ENCODE measurements at places on chromosomes 16 and 17. TPM values are rescaled to one million over a fixed set of nuclear protein-coding genes. Genes with fewer than 3 reads are reported as not detected.
A peak's percentile ranks its signal among the peaks of the same experiment; 100 is the strongest.

The MEFV gene
- under 0.01 TPM for total RNA-seq

The SPIRE2 gene
- 3.5 TPM for total RNA-seq

The KRTAP2-2 gene
- total RNA-seq = not detected

The MMP28 gene
- total RNA-seq = under 0.01 TPM

The UNK gene
- total RNA-seq = 23.5 TPM

The ZNF624 gene
- total RNA-seq = 5.5 TPM

- no peak for DNase-seq
Observed at GRCh38 chr17:4077581-4077980, 65.2 kb downstream of the ZZEF1 start.

DNA sequence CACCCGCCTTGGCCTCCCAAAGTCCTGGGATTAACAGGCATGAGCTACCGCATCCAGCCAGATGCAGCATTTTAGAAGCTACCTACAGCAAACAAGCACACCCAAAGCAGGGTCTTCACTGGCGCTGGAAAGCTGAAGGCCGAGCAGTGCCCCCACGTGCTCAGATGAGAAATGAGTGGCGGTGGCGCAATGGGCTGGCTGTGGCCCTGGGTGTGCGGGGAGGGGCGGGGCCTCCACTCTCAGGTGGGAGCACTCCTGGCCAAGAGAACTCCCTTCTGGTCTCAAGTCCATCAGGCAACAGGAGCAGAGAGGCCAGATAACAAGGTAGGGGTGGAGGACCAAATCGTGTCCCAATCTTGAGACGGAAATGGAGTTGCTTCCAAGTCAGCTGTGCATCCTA is 12.1 kb downstream of the TMEM11 start:
- no peak for DNase-seq

GRCh38 chr17:39235555-39236449 is 10.1 kb upstream of the STAC2 start:
- peak; percentile 58 for DNase-seq

GRCh38 chr17:21292867-21293830 is 8.6 kb downstream of the MAP2K3 start:
- DNase-seq = no peak

GRCh38 chr17:27353033-27353460 is 59.1 kb downstream of the WSB1 start:
- no peak for DNase-seq

DNA sequence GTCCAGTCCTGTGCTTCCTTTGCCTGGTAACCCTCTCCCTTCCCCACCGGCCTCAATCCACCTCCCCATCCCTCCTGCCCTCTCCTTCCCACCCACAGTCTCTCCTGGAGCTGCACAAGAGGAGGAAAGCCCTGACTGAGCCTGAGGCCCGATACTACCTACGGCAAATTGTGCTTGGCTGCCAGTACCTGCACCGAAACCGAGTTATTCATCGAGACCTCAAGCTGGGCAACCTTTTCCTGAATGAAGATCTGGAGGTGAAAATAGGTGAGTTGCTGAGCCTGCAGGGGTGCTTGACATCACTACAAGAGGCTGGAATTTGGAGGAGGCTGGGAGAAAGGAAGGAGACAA is 1.3 kb downstream of the PLK1 start:
- no peak for DNase-seq

GRCh38 chr16:1494711-1495110 is 1.6 kb downstream of the TELO2 start:
- peak; percentile 21 for DNase-seq

DNA sequence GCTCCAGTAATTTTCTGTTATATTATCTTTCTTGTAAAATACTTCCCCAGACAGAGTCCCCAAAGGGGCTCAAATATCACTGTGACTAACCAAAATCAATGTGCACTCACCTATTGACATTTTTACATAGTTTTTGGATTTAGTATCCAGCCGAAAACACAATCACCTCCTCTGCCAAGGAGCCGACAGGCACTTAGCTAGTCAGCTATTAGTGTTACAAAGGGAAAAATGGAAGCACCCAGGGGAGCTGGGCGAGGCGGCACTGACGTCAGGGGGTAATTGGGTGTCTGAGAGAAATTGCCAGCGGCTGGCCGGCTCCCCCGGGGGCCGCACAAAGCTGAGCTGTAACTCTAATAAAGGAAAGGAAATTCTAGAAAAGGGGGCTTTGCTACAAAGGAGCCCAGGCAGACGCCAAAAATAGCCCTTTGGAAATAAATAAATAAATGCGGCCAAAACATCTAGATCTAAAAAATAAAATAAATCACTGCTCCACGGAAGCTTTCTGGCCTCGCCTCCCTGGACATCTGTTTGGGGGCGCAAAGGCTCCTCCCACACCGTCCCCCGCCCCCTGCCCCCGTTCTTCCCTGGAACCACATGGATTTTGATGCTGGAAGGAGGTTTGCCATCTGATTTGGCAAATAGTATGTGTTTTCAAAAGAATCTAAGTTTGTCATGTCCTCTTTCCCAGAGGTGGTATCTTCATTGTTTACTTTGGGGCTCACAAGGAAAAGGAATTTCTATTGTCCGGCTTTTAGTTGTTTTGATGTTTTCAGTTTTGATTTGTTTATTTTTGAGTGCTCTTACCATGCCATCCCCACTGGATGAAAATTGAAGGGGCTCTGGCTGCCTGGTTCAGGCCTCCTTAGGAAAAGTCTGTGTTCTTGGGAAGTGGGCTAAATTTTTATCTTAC is 156.7 kb downstream of the ZNF423 start:
- DNase-seq = no peak
